ENCODE measurements at places on chromosomes 5 and 9. TPM values are rescaled to one million over a fixed set of nuclear protein-coding genes. Genes with fewer than 3 reads are reported as not detected.

- peak overlapping the region; percentile 53 for H3K27ac ChIP-seq
- 0 out of 2 replicates have a peak, but pooled peaks cover 9% of the 10 kb centered on the region for H3K4me1 ChIP-seq
- DNase-seq = no peak
- H3K27me3 ChIP-seq = no peaks in the 10 kb centered on the region
- H3K4me3 ChIP-seq = peak overlapping the region; percentile 87
These were observed 8.7 kb upstream of the GRIN1 start for GRCh38 chr9:137130176-137130755.

GRCh38 chr9:108322326-108323098 lies 533.3 kb downstream of the ACTL7B start:
- H3K27ac ChIP-seq = no peak overlapping the region
- no peak overlapping the region for H3K4me3 ChIP-seq
- H3K27me3 ChIP-seq = no peaks in the 10 kb centered on the region
- no peak for DNase-seq

GRCh38 chr5:169336242-169336641 lies 35.3 kb upstream of the SLIT3 start:
- 0 out of 2 replicates have a peak, but pooled peaks cover 7% of the 10 kb centered on the region for H3K4me1 ChIP-seq
- H3K4me3 ChIP-seq = no peak overlapping the region
- DNase-seq = no peak

GRCh38 chr5:35861718-35862117 lies 5.0 kb downstream of the IL7R start:
- H3K27ac ChIP-seq = no peak overlapping the region
- no peaks in the 10 kb centered on the region for H3K36me3 ChIP-seq
- no peak overlapping the region for H3K4me3 ChIP-seq
- H3K4me1 ChIP-seq = no peaks in the 10 kb centered on the region
- no peaks in the 10 kb centered on the region for H3K27me3 ChIP-seq
- DNase-seq = no peak

COL5A1 gene
- 5.7 TPM for total RNA-seq

DNA sequence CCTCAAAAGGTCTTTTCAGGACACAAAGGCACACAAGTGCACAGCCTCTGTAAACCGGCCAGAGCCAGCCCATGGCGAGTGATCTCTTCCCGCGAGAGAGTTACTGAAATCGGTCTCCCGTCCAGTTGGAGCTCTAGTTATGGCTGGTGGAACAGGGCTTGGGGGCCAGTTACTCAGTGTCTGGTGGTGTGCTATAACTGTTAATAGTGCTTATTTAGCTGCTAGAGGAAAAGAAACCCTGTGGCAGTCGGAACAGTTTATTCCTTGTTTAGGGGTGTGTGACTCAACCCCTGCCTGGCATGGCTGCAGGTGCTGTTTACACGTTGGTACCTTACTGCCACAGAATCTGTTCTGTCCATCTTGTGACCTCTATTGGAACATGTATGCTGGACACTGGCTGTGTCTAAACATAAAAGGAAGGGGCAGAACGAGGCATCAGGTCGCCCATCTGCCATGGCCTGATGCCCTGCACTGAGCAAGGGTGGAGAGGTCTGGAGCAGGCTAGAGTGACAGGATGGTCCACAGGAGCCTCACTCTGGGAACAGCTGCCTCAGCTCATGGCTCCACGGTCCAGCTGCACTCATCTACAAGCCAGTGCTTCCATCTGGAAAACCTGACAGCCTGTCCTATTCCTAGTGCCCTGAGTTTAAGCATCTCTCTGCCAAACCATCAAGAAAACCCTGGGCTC lies 49.6 kb upstream of the SIMC1 start:
- no peak overlapping the region for H3K27ac ChIP-seq
- DNase-seq = no peak
- H3K4me3 ChIP-seq = no peak overlapping the region
- H3K36me3 ChIP-seq = no peaks in the 10 kb centered on the region
- H3K4me1 ChIP-seq = no peaks in the 10 kb centered on the region

RASA1 gene
- total RNA-seq = 24.4 TPM

NXNL2 gene
- 0.60 TPM for total RNA-seq

DNA sequence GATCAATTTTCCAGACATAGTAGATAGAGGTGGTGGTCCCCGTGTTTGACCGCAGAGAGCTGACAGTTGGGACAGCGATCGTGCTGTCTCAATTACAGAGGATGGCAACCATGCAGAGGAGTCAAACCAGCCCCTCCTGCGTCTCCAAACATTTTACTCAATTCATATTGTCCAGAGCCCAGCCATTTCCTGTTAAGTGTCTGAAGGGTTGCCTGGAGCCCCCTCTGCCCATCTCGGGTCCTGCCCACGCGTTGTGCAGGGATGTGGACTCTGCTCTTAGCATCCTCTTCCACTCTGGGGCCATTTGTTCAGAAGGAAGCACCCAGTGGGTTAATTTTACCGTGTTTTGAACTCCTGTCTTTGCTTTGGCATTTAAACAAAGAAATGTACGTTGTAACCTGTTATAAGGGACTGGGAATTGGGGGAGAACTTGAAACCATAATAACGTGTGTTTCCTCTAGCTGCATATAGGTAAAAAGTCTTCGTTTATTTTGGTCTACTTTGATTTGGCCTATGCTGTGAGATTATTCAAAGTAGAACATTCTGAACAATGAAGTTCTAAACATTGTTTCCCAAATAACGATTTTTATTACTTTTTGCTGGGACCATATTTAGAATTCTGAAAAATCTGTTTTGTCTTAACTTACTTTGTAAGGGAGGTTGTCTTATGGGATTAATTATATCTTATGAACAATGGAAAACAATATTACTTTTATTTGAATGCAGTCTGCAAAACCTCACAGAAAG lies 876 bp downstream of the EGFLAM start:
- no peaks in the 10 kb centered on the region for H3K27me3 ChIP-seq
- DNase-seq = no peak
- H3K4me3 ChIP-seq = no peak overlapping the region
- H3K36me3 ChIP-seq = no peaks in the 10 kb centered on the region
- no peaks in the 10 kb centered on the region for H3K4me1 ChIP-seq
- H3K27ac ChIP-seq = no peak overlapping the region

- peaks cover 1% of the 10 kb centered on the region for H3K27me3 ChIP-seq
- peak; percentile 43 for DNase-seq
- 0 out of 2 replicates have a peak, but pooled peaks cover 8% of the 10 kb centered on the region for H3K4me1 ChIP-seq
- H3K36me3 ChIP-seq = no peaks in the 10 kb centered on the region
These were observed at the start of gene LHX6 for GRCh38 chr9:122228568-122229484. Gene LHX6, minus strand, starts transcription at chr9:122228957. Its CDS starts 217 bp downstream, at chr9:122228740.

GRM6 gene
- total RNA-seq = not detected

GRCh38 chr9:792331-793260 lies 48.9 kb upstream of the DMRT1 start:
- H3K27ac ChIP-seq = no peak overlapping the region
- no peaks in the 10 kb centered on the region for H3K4me1 ChIP-seq
- no peaks in the 10 kb centered on the region for H3K36me3 ChIP-seq
- no peak overlapping the region for H3K4me3 ChIP-seq

MUSK gene
- total RNA-seq = not detected

GRCh38 chr9:85466834-85467233 lies 274.9 kb downstream of the AGTPBP1 start:
- H3K27me3 ChIP-seq = no peaks in the 10 kb centered on the region
- H3K4me1 ChIP-seq = no peaks in the 10 kb centered on the region
- H3K36me3 ChIP-seq = no peaks in the 10 kb centered on the region

GRCh38 chr5:2857837-2858236 lies 106.4 kb upstream of the IRX2 start:
- H3K4me1 ChIP-seq = no peaks in the 10 kb centered on the region
- no peaks in the 10 kb centered on the region for H3K36me3 ChIP-seq
- DNase-seq = no peak

- no peaks in the 10 kb centered on the region for H3K36me3 ChIP-seq
- H3K4me1 ChIP-seq = no peaks in the 10 kb centered on the region
- no peaks in the 10 kb centered on the region for H3K27me3 ChIP-seq
- H3K27ac ChIP-seq = no peak overlapping the region
These were observed 21.8 kb downstream of the ENTREP1 start for GRCh38 chr9:69346596-69347390.

DNA sequence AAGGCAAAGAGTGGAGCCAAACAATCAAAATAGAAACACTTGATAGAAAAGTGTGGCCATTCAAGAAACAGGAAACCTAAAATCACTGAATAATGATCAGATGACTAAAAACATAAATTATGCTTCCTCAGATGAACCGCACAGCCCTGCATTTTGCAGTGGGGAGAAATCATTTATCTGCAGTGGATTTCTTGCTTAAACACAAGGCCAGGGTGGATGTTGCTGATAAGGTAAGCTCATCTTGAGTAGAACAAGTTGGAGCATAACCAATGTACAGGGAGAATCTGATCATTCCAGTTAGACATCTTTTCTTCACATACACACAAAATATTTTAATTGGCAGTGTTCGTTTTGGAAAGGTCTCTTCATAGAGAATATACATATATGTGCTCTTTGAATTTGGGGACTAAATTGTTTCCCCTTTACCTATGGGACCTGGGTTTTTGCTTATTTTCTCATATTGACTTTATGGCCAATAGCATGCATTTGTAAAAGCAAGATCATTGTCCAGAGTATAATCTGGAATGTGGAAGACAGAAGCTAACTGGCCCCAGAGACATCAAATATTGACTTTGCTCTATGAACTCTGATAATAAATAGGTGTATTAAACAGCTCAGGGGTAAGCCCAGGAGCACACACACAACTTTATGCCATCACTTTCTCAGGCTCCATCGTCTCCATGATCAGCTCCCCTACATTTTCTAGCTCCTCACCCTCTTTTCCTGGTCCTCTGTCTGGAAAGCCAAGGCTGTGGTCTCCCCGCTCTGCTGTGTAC lies 9.1 kb downstream of the ANKDD1B start:
- no peak overlapping the region for H3K4me3 ChIP-seq
- no peaks in the 10 kb centered on the region for H3K27me3 ChIP-seq
- DNase-seq = no peak

DNA sequence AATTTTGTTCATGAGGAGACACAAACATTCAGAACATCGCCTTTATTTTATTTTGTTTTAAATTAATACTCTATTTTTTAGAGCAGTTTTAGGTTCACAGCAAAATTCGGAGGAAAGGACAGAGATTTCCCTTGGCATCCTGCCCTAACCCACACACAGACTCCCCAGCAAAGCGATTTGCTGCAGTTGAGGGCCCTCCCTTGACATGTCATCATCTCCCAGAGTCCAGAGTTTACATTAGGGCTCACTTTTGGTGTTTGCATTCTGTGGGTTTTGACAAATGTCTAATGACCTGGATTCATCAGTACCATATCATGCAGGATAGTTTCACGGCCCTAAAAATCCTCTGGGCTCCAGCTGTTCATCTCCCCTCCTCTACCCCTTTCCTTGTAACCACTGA lies 33.6 kb upstream of the COL5A1 start:
- H3K27me3 ChIP-seq = no peaks in the 10 kb centered on the region
- H3K27ac ChIP-seq = no peak overlapping the region
- DNase-seq = no peak
- peaks cover 3% of the 10 kb centered on the region for H3K4me1 ChIP-seq

GRCh38 chr5:122434205-122434970 lies 122.4 kb downstream of the SNCAIP start:
- H3K4me1 ChIP-seq = no peaks in the 10 kb centered on the region
- no peaks in the 10 kb centered on the region for H3K36me3 ChIP-seq
- H3K27ac ChIP-seq = no peak overlapping the region
- no peak overlapping the region for H3K4me3 ChIP-seq

- no peaks in the 10 kb centered on the region for H3K27me3 ChIP-seq
- H3K4me1 ChIP-seq = no peaks in the 10 kb centered on the region
- H3K27ac ChIP-seq = no peak overlapping the region
- no peaks in the 10 kb centered on the region for H3K36me3 ChIP-seq
- DNase-seq = no peak
These were observed 73.5 kb downstream of the BOD1 start for GRCh38 chr5:173542964-173543363.

DNA sequence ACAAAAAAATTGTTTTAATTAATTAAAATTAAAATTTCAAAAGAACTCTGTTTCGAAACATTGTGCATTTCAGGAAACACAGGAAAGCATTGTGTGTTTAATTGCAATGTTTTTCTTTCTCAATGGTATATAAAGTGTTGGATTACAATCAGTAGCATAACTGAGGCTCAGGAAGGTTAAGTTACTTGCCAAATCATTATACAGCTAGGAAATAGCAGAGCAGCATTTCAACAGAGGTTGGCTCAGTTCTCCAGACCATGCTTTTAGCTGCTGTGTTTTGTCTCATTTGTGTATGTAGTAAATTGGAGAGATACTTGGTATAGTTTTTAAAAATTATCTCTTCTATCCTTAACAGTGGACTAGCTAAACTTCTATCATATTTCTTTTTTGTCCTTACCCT lies 30.0 kb upstream of the CAMLG start:
- H3K36me3 ChIP-seq = no peaks in the 10 kb centered on the region
- H3K4me3 ChIP-seq = no peak overlapping the region
- no peaks in the 10 kb centered on the region for H3K27me3 ChIP-seq
- no peaks in the 10 kb centered on the region for H3K4me1 ChIP-seq

- H3K36me3 ChIP-seq = no peaks in the 10 kb centered on the region
- H3K4me1 ChIP-seq = 0 out of 2 replicates have a peak, but pooled peaks cover 4% of the 10 kb centered on the region
- H3K27ac ChIP-seq = no peak overlapping the region
These were observed 8.7 kb downstream of the STK10 start for GRCh38 chr5:172178991-172179989.

DNA sequence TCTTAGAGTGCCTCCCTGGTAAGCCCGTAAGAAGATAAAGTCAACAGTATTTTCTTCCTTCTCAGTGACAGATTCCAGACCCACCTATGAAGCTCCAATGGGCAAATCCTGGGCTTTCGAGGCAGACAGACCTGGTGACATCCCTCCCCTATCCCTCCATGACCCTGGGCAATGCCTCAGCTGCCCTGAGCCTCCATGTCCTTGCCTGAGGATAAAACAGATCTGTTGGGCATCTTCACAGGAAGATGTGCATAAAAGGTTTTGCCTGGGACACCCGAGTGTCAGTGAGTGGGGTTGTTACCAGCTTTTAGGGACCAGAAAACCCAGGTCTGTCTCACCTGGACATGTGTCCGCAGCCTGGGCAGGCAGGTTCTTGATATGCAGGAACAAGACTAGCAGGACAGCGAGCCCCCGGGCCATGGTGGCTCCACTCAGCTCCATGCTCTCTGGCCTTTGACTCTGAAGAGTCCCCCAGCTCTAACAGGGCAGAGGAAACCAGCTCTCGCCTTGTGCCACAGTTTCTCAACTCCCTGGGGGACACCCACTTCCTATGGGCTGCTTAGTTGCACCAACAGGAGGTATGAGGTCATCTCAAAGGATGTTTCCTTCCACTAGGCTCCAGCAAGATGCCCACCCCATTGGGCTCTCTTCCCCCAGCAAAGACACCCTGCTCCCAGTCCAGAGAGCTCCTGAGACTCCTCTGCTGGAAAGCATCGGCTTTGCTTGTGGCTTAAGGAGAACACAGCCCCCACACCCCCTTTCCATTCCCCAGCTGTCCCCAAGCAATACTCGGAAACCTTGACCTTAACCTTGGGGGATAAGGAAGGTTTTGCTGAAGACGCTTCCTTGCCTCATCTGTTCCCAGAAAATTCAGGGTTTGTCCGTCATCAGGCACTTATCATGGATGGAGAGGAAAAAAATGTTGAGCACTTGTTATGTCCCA lies at the start of gene FCN1:
Gene FCN1, minus strand, starts transcription at position 482 of the 943 bp plus-strand sequence. Its CDS starts 41 bp downstream, at position 441.
- no peaks in the 10 kb centered on the region for H3K4me1 ChIP-seq
- H3K36me3 ChIP-seq = no peaks in the 10 kb centered on the region
- DNase-seq = no peak
- H3K27ac ChIP-seq = no peak within 1 kb of the TSS

MCIDAS gene
- total RNA-seq = 2.0 TPM

- H3K36me3 ChIP-seq = no peaks in the 10 kb centered on the region
- DNase-seq = no peak
- no peak overlapping the region for H3K4me3 ChIP-seq
- 0 out of 2 replicates have a peak, but pooled peaks cover 3% of the 10 kb centered on the region for H3K4me1 ChIP-seq
These were observed 217.2 kb upstream of the TBCA start for GRCh38 chr5:77993141-77993854.

FLT4 gene
- total RNA-seq = not detected

TPPP gene
- 0.28 TPM for total RNA-seq

Data from Caco-2 (cell line).